ENCODE measurements at places on chromosomes 3 and 15.

DNA sequence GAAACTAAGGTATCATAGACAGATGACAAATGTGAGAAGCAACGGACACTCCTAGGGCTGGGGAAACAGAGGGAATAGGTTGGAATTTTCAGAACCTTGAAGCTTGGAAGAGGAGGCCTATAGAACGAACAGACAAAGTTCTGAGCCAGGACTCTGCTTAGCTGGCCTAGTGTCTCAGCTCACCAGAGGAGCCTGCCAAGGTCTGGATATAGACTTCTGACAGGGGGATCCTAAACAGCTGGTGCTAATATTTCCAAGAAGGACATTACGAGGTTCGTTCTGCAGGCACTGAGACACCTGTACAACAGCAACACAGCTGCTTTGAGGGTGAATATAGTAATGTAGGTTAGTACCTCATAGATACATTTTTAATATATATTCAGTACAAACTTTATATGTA is 266.3 kb downstream of the CHL1 start:
- DNase-seq = no peak

DNA sequence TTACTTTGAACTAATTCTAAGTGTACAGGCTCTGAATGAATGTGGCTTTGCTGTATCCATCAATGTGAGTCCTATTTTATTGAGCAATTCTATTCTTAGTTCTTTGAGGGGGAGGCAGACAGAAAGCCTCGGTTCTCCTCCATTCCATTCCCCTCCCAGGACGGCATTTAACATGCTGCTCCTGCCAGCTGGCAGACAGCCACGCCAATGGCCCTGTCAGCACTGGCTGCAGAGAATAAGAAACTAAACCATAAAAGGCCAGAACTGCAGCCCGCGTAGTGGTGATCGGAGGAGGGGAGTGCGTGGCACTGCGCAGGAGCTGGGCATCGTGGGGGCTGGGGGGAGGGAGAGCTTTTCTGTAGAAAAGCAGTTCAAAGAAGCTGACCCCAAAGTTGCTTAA is 76.0 kb upstream of the HACD2 start:
- DNase-seq = no peak

DNA sequence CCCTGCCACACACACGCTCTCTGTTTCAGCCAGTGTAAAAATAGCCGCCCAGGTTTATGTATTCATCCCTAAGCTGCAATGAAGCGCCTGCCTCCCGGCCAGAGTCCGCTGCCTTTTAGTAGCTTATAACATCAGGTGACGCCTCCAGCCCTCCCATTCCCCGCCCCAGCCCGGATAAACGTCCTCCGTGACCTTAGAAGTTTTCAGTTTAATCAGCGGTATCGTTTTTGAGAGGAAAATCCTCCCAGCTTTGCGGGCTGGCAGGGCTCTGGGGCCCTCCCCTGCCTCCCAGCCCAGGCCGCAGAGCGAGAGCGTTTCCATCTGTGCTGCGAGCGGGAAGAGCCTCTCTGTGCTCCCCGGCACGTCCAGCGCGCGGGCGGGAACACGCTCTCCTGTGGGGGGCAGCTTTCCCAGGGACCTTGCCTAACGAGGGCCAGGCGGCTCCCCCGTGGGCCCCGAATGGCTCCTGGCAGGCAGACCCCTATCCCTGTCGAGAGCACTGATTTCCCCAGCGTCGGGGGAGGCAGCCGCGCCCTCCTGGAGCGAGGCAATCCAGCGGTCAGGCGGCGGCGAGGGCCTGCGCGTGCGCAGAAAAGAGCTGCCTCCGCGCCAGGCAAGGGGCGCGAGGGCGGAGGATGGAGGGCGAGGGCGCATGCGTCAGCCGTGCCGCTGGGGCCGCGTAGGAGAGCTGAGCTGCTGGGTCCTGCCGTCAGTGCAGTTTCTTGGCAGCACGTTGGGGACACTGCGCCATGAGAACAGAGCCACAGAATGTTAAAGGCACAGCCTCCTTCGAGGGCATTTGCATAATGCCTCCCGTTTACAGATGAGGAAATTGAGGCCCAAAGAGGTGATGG is 71.1 kb downstream of the CCNL1 start:
- DNase-seq = peak; percentile 90

- DNase-seq = no peak
These were observed 32.3 kb downstream of the CBLB start for GRCh38 chr3:105836533-105836932.

DNA sequence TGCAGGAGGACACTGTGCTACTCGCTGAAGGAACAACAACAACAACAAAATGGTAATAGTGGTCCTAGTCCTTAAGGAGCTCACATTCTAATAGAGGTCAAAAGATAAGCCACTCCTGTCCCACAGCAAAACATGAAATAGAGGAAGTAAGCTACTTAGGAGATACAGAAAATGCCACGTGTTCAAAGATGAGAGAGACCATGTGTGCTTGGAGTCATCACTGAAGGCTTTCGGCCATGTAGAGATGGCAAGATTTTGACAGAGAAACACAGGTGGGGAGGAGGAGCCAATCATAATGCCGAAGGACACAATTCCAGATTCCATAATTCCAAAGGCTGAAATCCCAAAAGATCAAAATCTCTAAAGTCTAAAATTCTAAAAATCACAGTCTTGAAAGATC is 24.8 kb upstream of the RIOX2 start:
- no peak for DNase-seq

- DNase-seq = no peak
These were observed 87.7 kb downstream of the MEGF11 start for GRCh38 chr15:66165856-66166255.

DNA sequence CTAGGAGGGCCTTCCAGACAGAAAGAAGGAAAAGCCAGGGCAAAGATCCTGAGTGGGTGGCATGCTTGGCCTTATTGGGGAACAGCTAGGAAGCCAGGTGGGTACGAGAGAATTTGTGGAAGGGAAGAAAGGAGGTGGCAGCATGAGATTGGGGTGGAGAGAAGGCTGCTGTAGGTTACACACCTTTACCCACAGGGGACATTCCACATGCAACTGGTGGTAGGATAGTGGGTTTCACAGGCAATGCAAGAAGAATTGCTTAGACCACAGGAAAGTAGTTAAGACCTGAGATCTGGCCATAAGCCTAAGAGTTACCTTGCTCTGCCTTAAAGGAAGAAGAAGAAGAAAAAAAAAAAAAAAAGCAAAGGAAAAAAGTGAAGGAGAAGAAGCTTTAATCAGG is 19.8 kb downstream of the ANP32A start:
- DNase-seq = no peak

DNA sequence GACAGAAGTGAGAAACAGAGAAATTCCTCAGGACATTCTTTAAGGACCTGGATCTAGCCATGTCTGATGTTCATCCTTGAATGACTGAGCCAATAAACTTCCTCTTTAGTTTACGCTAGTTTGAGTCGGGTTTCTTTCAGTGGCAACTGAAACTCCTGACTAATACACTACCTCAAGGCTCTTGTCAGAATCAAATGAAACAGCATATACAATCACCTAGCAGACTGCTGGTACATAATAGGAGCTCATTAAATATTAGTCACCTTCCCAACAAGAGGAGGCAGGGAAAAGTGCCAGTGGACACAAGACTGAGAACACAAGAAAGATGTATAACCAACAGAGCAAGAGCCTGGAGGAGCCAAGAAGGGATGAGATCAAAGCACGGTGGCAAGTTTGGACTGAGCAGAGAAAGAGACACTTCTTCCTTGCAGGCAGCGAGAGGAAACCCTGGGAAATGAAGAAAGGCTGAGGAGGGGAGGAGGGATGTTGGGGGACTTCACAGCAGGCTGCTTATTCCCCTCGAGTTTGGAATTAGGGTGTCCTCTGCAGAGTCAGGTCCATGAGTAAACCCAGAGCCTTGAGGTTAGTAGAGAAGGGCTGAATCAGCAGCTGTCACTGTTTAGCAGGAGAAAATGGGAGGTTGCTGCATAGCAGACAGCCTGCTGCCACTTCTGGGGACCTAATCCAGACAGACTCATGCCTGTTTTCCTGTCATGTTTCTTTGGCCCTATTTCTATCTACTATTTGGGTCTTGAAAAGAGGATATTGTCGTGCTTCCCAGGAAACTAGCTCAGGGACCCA is 73.3 kb downstream of the MRPL46 start:
- DNase-seq = no peak

GRCh38 chr3:52228751-52229291 is 3.4 kb upstream of the TLR9 start:
- DNase-seq = no peak

- no peak for DNase-seq
These were observed 3.7 kb downstream of the DUOX1 start for GRCh38 chr15:45133561-45133920.

GRCh38 chr15:45048794-45049631 is 26.0 kb downstream of the SORD start:
- DNase-seq = peak; percentile 45

GRCh38 chr3:18185624-18186023 is 239.5 kb downstream of the SATB1 start:
- DNase-seq = no peak

- DNase-seq = no peak
These were observed 64.8 kb upstream of the HEG1 start for GRCh38 chr3:125120379-125121122.

DNA sequence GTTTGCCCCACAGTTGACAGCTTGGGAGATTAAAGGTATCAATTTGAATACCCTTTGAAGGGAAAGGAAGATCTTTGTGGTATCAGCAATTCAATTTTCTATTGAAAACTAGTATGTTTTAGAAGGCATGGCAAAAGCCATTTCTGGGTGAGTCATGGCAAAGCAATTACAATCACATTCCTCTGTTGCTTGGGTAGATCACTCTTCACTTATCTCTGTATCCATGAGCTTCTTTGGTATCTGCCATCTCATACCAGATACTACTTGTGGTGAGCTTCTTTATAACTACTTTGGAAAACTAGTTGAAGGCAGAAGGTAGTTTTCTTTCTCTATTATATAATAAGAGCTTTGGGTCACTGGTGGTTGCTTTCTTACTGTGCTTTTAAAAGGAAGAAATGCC is 28.3 kb upstream of the LSAMP start:
- DNase-seq = no peak

DNA sequence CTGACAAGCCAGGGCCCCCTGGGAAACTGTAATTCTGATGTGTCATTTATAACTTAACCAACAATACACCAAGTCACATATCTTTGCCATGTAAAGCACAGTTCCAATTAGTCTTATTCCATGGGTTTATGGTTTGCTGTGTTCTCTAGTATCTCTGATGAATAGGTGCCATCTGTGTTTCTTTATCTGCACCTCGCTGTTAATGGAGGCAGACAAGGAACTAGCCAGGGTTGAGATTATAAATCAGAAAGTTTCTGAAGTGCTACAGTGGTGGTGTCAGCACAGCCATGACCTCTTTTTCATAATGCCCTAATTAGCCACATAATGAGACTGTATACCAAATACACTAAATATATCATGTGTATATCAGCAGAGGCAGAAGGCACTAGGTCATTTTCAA is 866.4 kb downstream of the PLOD2 start:
- no peak for DNase-seq

DNA sequence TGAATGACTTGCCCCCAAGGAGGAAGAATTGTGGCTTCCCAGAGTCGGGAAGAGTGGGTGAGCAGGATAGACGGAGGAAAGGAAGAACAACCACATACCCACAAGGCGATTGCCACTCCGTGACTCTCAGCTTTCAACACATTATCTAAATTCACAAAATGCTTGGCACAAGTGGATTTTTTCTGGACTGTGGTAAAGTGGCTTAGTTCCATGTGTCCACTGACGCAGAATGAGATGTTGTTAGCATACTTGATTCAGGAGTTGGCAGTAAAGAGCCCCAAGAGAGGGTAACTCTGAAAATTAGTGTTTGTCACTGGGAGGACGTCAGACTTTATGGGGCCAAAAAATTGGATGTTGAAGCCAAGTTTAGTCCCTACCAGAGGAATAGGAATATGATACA is 198.8 kb upstream of the CTNNB1 start:
- no peak for DNase-seq

GRCh38 chr3:84023842-84024241 is 934.9 kb upstream of the CADM2 start:
- DNase-seq = no peak

GRCh38 chr15:87712211-87712610 is 544.3 kb downstream of the NTRK3 start:
- no peak for DNase-seq

- DNase-seq = no peak
These were observed 72.3 kb downstream of the ZNF609 start for GRCh38 chr15:64532521-64533315.

DNA sequence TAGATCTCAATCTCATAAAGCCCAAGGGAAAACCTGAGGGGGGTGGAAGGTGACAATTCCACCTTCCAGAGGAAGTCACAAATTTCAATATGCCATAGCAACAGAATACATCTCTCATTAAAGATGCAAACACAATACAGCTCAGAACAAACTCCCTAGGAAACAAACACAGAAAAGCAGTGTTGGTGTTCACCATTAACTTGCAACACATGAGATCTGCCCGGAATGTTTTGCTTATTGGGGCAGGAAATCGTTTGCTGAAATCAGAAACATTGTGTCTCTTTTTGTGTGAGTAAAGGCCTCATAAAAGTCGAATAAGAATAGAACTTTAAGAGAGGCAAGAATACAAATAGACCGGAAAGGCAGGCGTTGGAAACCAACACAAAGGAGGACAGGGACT is 5.8 kb upstream of the RYR3 start:
- DNase-seq = no peak

DNA sequence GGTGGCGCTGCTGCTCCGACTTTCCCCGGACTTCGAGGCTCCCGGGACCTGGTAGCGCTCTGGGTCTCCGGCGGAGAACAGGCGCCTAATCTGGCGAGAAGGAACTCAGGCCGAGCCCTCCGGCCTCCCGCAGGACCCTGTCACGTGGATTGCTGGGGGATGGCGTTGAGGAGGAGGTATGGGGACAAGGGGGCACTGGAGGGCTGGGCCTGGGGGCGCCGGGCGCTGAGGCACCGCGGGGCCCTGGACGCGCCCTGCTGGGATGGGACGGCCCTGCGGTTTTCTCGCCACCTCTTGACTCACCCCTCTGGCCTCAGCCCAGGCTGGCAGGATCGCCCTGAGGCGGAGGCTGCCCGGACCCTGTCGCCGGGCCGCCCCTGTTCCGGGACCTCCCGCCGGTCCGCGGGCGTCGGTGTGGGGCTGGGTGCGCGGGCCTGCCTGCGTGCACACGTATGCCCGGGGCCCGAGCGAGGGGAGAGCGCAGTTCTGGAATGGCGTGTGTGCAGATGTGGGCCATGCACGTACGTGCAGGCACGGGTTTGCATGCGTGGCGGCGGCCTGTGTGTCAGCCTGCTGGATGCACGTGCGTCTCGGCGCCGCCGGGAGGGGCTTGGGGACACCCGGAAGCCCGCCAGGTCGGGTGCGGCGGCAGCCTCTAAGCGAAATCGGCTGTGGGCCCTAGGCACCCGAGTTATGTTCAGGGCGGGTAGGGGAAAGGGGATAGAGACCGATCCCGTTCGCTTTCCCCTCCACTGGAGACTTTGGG is 752 bp downstream of the C15orf39 start:
- DNase-seq = peak; percentile 83

DNA sequence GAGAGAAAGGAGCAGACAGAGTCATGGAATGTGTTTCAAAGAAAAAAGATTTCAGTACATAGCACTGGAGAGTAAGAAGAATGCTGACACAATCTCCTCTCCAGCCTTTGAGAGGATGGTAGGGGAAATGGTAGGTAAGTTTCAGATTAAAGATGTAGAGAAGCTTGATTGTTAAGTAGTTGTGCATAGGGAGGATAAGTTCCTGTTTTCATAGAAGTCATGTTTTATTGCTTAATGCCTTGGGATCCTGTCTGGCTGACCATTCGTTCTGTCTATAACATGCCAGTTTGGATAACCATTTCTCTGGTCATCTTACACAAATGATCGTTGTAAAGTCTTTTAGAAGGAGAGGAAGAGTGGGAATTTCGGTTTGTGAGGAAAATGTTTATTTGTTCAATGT is 95.7 kb upstream of the IGSF10 start:
- no peak for DNase-seq

Measured in T-helper 2 cell (primary cell).